ENCODE measurements at places on chromosomes 7 and 10. TPM values are rescaled to one million over a fixed set of nuclear protein-coding genes. Genes with fewer than 3 reads are reported as not detected.

GRCh38 chr7:157817433-157817832, 480.6 kb downstream of the DNAJB6 start:
- no peak for DNase-seq

GRCh38 chr7:618539-619367, 99.1 kb upstream of the PDGFA start:
- DNase-seq, result no peak

- no peak for DNase-seq
Measured at GRCh38 chr10:132113206-132113605, 47.5 kb downstream of the JAKMIP3 start.

- DNase-seq, result no peak
Measured at GRCh38 chr7:132915647-132916046, 166.2 kb downstream of the CHCHD3 start.

GRCh38 chr7:70926666-70927065, 205.3 kb upstream of the GALNT17 start:
- no peak for DNase-seq

GRCh38 chr7:154584352-154585252, 418.3 kb downstream of the PAXIP1 start:
- DNase-seq, result no peak

DNA sequence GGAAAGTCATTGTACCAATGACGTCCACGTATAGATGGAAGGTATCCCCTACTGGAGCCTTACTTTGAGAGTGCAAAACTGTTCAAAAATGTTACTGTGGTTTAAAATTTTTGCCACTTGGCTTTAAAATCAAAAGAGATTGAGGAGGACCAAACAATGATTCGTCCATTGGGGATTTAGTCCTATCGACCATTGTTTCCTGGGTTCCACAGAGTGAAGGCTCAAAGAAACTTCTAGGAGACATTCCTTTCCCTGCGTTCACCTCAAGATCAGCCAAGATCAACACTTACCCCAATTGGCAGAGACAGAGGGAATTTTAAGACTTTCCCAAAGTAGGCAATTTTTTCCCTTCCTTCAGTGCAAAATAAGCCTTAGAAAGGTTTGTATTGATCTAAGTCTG, 152.3 kb downstream of the NEBL start:
- no peak for DNase-seq

DNA sequence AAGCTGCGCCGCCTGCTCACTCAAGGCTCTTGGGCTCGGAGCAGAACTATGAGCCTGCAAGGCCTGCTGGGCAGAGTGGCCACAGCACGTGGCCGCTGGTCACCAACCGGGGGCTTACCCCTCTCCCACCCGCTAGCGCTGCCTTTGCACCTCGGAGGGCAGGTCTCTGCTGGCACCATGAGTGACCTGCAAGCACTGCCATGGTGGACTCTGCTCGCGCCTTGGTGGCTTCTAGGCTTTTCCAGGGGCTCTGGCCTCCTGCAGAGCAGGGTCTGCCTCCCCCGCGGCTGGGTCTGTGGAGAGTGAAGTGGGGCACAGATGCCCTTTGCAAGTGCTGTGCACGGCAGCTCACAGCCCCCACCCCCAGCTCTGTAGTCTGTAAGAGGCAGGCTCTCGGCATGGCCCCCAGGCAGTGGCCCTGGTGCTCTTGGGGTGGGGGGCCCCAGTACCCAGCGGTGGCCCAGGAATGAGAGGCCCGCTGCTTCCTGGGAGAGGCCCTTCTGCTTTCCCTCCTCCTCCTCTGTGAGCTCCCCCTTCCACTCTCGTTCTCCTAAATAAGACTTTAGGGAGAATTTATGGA, 119.6 kb downstream of the INPP5A start:
- no peak for DNase-seq

- no peak for DNase-seq
Measured at GRCh38 chr7:151191544-151191943, 4.5 kb upstream of the ASB10 start.

The HOXA4 gene
- total RNA-seq, result 8.9 TPM

The SH2D4B gene
- not detected for total RNA-seq

The PTN gene
- 5.7 TPM for total RNA-seq

The ACHE gene
- total RNA-seq, result not detected

The CSGALNACT2 gene
- total RNA-seq, result 13.4 TPM
